ENCODE measurements at places on chromosomes 2 and 18.

GRCh38 chr18:45876161-45876560, 50.7 kb downstream of the SIGLEC15 start:
- no peak for DNase-seq

DNA sequence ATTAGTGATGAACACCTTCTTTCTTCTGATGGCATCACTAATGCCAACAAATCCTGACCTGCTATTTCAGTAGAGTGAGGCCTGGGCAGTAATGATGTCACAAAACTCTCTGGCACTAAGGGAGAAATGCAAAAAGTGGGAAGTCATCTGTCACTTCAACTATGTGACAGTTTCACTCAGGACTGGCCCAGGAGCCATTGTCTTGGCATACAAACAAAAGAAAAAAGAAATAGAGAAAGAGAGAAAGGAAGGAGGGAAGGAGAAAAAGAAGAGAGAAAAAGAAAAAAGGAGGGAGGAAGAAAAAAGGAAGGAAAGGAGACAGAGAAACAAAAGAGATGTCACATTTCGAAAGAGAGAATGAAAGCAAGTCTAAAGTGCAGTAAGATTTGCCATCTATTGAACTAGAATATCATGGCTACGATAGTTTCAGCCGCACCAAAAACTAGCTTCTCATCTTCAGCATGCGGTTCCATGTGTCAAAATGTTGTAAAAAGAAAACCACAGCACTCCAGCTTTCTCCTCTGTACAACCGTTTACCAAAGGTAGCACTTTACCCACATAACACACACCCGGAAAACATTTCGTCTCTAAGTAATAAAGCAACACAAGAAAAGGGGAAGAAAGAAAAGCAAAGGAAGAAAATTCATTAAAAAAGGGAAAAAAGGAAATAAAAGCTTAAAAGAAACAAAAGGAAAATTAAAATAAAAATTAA, 50.1 kb downstream of the CD226 start:
- no peak for DNase-seq

DNA sequence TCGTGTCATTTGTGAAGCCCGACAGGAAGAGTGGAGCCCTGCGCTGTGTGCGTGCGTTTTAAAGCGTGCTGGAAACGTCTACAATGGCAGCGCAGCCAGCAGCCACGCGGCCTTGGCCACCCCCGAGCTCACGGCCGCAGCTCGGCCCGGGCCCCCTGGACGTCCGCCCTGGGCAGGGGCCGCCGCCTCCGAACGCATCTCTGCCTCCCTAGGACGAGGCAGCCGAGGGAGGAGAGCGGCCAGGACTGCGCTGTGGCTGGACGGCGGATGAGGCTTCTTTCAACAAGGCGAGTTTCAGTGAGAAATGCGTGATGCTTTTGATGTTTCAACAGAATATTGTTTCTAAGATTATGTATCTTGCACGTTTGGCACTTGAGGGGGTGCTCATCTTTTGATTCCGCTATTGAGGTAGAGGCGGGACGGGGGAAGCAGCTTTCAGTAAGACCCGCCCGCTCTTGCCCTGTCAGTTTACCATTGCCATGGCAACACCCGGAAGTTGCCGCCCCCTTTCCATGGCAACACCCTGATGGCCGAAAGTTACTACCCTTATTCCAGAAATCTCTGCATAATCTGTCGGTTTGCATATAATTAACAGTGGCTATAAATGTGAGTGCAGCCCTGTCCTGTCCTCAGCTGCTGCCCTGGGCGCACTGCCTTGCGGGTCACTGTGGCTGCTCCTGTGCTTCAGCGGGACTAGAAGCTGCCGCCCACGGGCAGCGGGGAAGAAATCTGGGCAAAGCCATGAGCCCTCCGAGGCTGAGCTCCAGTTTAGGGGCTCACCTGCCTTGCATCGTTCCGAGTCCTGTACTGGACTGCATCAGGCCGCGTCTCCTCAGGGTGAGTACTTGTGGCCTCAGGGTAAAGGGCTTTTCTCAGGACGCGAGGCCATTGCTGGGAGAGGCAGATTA, 38.6 kb downstream of the ADNP2 start:
- DNase-seq, result peak; percentile 42

DNA sequence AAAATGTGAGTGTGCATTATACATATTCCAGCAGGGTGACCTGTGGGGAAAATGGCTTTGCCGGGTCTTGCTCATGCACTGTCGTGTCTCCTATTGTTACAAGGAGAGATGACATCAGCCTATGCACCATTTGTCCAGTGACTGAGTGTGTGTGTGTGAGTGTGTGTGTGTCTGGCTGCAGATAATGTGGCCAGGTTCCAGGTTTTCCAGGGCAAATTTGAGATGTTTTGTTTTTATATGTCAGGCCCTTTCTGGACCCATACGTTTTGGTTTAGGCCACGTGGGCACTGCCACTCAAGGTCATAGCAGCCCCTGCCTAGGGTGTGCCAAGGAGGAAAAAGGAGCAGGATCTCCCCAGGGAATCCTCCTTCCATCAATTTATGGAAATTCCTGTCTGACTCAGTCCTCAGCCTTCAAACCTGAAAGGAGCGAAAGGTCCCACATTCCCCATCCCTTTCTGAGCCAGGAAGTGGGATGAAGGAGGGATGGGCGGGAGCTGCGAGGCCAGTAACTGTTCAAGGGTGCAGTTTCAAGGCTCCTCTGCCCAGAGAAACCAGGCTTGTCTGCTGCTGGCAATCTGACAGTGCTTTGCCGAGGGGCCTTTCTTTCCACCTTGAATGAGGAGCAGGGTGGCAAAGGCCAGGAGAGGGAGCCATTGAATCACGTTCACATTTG, 93.0 kb upstream of the SMAD2 start:
- no peak for DNase-seq

- DNase-seq, result no peak
Observed at GRCh38 chr2:149767516-149767974, 180.0 kb upstream of the MMADHC start.

DNA sequence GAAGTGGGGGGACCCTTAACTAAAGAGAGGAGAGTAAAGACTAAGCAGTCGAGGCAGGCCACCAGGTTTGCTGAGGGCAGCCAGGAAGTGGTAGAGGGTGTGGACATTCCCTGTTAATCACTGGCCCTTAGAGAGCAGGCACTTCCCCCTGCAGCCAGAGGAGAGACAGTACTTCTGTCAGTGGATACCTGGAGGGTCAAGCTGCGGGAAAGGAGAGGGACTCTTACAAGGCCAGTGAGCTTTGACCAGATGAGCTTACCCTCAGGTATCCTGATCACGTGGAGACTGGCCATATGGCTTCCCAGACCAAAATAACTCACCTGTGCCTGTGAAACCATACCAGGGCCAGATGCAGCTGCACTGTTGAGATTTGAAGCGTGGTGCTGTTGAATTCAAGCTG, 28.6 kb downstream of the ITGA6 start:
- no peak for DNase-seq

GRCh38 chr18:21550510-21550970, 50.0 kb downstream of the ESCO1 start:
- DNase-seq, result no peak

DNA sequence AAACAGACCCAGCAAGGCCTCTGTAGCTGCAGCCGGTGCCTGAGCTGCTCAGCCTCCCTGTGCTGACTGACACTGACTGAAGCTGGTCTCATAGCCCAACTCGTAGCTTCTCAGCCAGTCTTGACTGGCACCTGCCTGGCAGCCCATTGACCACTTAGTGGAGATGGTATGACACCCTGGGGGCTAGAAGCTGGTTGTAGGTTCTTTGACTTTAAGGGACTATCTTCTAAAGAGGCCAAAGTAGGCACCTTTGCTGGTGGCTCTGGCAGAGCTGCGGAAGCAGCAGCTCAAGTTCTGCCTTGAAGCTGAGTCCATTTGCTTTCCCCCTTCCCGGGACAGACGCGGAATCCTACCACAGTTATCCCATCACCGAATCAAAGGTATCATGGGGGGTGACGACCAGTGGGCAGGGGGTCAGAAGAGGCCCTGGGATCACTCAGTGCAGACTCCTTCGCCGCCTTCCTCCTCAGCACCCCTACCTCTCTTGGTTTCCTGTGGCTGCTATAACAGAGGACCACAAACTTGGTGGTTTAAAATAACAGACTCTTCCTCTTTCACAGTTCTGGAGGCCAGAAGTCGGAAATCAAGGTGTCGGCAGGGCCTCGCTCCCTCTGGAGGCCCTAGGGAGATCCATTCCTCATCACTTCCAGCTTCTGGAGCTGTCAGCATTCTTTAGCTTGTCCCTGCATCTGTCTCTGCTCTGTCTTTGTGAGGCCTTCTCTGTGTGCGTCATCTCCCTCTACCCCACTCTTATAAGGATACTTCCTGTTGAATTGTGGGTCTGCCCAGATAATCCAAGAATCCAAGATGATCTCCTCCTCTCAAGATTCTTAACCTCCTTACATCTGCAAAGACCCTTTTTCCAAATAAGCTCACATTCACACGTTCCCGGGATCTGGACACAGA, 13.7 kb upstream of the FOSL2 start:
- no peak for DNase-seq

GRCh38 chr2:98936353-98937351, 627 bp upstream of the CRACDL start:
- no peak for DNase-seq

- no peak for DNase-seq
Observed at GRCh38 chr2:56148825-56149224, 35.0 kb upstream of the CCDC85A start.

GRCh38 chr2:99380376-99381010, 43.3 kb downstream of the EIF5B start:
- DNase-seq, result no peak

DNA sequence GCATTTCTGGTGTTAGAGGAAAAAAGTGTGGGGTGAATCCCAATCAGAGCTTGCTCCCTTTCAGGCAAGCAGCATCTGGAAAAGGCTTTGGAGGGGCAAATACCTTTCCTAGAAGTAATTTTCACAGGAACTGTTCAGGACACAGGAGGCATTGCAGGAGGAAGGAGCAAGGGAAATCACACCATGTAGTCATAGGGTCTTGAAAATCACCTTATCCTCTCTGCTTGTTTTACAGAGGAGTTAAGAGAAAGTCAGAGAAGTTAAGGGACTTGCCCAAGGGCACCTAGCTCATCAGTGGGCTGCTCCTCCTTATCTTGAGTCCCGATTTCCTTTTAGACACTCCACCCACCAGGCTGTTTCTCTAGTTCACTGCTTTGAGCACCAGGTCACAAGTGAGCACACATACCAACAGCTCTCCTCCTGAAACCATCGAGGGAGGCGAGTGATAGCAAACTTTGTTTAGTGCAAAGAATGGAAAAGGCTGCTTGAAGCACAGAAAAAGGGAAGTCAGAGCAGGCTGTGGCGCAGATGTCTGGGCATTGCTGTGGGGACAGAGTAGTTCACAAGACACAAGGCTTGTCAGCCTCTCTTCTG, 89.2 kb upstream of the CXCR4 start:
- no peak for DNase-seq

DNA sequence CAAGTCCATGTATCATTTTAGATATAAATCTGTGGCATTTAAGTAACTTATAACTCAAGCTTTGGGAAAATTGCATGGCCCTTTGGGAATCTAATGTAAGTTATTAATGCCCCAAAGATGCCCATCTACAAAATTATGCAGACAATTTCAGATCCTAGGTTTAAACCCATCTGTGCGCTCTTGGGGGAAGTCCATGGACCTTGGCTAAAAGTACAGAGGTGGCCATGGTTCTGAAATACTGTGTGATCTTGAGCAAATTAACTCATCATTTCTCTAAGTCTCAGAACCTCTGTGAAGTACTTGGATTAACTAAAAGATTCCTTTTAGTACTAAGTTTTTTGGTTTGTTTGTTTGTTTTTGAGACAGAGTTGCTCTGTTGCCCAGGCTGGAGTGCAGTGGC, 19.5 kb downstream of the INPP1 start:
- DNase-seq, result no peak

DNA sequence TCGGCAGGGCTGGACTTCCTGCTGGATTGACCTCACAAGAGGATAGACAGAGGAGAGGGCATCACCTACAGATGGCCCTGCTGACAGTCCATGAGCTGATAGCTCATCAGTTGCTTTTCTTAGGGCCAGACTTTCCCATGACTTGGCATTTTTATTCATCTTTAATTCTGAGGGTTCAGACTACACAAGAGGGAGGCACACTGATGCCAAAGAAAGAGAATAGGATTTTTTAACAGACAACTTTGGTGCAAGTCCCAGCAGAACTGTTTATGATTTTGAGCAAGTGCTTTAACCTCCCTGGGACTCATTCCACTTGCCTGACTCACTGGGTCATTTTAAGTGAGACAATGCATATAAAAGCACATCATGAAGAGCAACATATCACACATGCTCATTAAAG, 299.2 kb downstream of the INSIG2 start:
- no peak for DNase-seq

GRCh38 chr2:196390243-196391148, 219.1 kb upstream of the STK17B start:
- DNase-seq, result no peak

DNA sequence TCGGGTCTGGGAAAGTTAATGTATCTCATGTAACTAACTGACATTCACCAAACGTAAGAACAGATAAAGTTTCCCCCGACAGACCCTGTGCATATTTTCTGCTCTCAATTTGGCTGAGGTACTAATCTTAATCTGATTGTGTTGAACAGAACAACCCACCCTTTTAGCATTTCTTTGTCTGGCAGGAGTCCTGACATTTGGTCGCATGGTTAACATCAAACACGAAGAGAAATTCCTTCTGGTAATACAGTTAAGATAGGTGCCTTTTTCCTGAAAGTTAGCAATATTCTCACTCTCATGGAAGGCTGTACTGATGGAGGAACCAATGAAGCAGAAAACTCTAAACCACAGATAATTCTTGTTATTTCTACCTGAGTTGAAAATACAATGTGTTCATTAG, 520.8 kb downstream of the PARD3B start:
- no peak for DNase-seq

DNA sequence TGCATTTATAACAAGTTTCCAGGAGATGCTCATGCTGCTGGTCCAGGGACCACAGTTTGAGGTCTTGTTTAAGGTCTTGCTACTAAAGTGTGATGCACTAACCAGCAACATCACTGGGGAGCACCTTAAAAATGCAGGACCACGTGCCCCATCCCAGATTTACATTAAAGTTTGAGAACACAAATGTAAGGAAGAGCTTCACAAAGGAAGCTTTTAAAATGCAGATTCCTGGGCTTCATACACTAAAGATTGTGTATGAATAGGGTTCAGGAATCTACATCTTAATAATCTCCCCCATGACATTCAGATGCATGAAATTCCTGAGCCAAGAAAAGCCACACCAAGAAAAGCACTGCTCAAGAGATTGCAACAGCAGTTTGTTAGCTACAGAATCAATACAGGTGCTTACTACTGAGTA, 235.3 kb upstream of the TANK start:
- no peak for DNase-seq

DNA sequence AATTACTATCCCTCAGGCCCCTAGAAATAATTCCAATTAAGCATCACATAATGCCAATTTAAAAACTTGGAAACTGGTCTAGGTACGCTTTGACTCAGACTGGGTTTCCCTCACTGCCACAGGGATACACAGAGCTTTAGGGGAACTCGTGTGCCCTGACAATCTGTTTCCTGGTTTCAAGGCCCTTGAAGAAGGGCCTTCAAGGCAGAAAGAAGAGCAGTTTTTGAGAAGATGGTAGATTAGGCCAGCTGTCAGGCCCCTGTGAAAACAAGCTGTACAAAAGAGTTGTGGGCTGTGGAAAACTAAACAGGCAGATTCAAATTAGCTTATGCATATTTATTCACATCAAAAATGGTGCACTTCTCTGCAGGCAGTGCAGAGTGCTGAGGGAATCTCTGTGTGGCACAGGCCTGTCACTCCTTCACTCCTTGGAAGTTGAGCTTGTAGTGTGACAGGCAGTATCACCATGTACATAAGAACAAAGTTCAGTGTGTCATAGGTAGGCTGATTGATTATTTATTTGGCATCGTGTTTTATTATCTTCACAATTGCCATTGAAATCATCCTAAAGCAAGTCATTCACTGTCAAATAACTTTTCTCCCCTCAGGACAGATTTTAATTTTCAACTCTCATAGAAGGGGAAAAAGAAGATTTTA, 614.4 kb upstream of the GYPC start:
- no peak for DNase-seq

GRCh38 chr2:181738074-181738473, 57.8 kb upstream of the NEUROD1 start:
- no peak for DNase-seq
